Activated CD4-positive, alpha-beta T cell treated with anti-CD3 and anti-CD28 coated beads, Interleukin-2, Interleukin-4, amounts not matched to agents 100 ng/mL and 50 ng/mL, durations not matched to agents 16 hours and 8 hours (primary cell): ENCODE measurements at places on chromosomes 2 and 18.

DNA sequence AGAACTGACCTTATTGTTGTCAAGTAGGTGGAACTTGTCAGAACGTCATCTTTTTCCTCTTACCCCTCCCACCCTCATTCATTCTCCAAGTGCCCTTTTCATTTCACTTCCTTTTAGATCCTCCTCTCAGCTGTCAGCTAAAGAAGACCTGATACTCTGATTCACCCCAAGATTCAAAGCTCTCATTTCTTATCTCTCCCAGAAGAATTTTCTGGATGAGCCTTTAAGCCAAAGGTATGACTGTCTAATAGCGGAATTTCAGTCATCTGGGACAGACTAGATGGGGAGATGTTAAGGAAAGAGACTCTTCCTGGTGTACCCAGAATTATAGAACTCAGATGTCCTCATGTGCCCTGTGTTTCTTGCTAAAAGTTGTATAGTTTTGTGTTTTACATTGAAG, 53.9 kb downstream of the TCF7L1 start:
- no peak for DNase-seq

DNA sequence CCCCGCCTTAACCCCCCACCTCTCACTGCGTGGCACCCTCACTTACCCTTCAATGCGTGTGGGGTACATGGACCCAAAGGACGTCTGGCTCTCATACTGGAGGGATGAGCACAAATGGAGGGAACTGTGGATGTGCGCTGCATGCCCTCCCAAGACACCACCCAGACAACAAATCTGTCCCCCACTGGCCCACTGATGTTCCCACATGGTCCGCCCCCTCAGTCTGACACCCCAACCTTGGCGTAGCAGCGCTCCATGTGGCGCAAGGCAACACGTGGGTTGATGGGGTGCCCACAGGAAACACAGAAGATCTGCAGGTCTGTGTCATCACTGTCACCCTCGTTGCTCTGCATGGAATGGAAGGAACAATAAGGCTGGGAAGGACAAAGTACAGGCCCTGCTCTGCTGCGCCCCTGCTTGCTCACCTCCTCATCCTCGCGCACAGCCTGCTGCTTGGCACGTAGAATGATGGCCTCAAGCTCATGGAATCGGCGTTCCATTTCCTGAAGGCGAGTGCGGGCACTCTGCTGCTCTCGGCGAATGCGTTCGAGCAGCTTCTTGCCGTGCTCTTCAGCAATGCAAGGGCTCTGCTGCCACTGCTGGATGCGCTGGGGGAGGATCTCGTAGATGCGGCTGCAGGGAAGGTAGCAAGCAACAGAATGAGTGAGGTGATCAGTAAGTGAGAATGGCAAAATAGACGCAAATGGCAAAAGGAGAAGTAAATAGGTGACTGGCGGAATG, 2.3 kb upstream of the MBD1 start:
- DNase-seq, result no peak

DNA sequence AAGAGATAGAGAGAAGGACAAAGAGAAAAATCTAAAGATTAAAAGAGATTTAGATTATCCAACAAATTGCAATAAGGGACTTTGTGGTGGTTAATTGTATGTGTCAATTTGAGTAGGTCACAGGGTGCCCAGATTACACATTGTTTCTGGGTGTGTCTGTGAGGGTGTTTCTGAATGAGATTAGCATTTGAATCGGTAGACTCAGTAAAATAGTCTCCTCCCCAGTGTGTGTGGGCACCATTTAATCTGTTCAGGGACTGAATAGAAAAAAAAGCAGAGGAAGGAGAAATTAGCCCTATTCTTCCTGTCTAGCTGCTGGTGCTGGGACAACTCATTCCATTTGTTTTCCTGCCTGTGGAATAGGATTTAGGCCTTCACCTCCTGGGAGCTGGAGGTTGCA, 339.8 kb upstream of the EPHA4 start:
- no peak for DNase-seq

DNA sequence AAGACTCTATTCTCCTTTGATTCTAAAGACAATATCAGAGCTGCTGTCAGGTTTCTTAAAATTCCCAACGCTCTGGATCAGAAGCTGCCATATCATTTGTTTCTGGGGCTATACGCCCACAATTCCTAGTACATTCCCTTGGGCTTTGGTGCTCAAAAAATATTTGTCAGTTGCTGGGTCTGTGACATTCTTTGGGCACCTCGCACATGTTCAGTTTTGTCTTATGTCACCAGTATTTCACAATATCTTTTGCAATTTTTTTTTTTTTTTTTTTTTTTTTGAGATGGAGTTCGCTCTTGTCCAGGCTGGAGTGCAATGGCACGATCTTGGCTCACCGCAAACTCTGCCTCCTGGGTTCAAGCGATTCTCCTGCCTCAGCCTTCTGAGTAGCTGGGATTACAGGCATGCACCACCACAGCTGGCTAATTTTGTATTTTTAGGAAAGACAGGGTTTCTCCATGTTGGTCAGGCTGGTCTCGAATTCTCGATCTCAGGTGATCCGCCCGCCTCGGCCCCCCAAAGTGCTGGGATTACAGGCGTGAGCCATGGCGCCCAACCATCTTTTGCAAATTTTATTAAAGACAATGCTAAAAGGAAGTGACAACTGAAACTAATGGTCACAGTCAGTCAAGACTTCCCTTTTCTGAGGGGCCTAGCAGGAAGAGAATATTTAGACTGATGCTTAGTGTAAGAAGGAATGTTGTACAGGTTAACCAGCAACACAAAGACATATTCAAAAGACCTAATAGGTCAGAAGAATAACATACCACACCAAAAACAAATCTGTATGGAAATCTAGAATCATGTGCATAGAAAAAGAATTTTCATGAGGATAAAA, 6.8 kb downstream of the ZNF397 start:
- DNase-seq, result no peak

DNA sequence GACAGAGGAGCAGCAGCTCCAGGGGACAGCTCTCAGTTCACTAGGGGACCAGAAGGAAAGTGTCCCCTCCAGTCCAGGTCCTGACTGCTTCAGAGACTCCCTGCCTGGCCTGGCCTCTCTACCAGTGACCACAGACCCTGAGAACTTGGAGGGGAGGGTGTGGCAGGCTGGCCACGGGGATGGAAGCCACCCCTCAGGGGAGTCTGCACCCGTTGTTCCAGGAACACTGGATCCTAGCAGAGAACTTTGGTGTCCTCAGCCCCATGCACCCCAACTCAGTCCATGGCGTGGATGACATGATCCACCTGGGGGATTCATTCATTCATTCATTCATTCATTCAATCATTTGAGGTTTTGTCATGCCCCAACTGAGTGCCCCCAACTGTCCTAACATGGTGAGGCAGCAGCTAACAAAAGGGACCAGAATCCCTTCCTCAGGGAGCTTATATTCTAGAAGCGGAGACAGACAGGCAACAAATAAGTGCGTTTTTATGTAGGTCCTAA, 31.9 kb downstream of the MYO7B start:
- no peak for DNase-seq

- DNase-seq, result peak; percentile 17
Observed at GRCh38 chr18:69882965-69883668, 64.6 kb downstream of the CD226 start.

GRCh38 chr18:79377187-79377891, 18.4 kb upstream of the NFATC1 start:
- DNase-seq, result no peak

DNA sequence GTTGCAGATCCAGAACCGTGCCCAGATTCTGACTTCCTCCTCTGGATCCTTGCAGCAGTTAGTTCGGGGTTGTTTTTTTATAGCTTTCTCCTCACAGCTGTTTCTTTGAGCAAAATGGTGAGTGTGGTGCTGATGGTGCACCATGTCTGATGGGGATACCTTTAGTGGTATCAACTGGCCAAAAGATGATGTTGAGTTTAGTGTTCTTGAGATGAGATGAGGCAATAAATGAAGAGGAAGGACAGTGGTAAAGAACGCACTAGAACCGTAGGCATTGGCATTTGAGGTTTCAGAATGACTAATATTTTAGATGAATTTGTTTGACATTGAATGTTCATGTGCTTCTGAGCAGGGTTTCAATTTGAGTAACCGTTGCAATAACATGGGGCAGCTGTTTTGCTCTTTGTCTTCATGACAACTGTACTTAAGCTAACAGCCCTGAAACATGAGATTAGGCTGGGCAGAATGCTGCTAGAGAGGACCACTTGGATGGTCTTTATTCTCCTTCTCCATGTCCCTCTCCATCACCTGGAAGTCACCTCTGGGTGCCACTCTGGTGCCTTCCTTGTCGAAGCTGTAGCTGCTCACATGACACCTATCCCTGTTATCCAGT, 3.9 kb downstream of the CTLA4 start:
- peak; percentile 95 for DNase-seq

DNA sequence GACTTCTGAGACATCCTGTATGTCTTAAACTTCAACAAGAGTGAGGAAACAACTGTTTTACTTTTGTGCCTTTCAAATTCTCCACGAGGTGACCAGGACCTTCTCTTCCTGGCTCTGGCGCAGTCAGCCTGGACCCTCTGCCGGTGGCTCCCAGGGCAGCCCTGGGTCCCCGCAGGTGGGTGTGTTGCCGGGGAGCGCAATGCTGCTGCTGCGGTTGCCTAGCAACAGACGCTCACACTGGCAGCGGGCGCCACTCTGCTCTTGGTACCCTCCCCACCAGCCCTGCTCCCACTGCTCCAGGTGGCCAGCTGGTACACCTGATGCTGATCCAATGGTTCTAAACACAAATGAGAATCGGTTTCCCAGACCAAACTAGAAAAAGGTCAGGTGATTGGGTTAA, 58.7 kb downstream of the GNAL start:
- DNase-seq, result no peak

GRCh38 chr2:201118961-201119854, 3.2 kb downstream of the CFLAR start:
- no peak for DNase-seq

DNA sequence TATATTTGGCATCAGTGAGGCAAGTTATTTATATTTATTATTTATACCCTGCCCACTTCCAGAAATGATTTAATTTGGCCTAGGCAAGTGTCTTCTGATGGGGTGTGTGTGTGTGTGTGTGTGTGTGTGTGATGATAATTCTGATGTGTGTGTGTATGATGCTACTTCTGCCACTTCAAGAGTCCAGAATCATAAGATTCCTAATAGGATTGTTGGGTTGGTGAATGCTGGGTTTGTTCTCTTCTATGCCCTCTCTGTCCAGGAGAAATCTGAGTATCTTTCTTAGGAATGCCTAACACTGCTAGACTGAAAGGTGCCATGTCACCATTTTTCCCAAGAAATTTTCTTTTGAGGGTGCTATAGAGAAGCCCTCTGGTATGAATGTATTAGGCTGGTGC, 122.5 kb downstream of the SPTBN1 start:
- no peak for DNase-seq

- peak; percentile 78 for DNase-seq
Observed at GRCh38 chr2:232321156-232321816, 57.3 kb upstream of the ALPP start.

DNA sequence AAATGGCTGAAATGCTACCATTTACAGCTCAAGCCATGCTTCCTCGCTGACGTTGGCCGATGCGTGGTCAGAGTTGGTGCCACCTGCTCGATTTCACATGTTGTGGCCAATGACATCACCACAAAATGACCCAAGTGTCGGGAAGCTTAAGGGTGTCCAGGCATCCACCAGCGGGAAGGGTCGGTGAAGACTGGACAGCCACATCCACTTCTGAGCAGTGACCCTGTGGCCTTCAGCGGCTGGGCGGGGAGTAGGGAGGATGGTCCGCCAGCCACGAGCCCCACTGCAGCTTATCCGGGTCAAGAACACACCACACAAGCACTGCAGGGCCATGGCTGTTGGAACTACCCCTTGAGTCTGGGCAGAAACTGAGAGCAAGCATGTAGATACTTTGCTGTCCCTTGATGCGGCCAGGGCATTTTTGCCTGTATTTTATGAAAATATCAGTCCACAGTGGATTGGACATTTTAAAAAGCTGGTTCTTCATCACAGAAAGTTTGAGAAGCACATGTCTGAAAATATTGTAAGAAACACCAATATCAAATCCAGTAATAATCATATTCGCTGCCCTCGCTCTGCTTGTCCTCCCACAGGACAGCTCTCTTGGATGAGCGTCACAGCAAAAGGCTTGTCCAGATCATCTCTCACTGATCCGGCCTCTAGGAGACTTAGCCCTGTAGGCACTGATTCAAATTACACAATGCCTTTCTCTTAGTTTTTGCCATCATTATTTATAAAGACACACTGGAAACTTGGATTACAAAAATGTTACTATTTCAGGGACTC, 174.0 kb downstream of the TWIST2 start:
- DNase-seq, result no peak

DNA sequence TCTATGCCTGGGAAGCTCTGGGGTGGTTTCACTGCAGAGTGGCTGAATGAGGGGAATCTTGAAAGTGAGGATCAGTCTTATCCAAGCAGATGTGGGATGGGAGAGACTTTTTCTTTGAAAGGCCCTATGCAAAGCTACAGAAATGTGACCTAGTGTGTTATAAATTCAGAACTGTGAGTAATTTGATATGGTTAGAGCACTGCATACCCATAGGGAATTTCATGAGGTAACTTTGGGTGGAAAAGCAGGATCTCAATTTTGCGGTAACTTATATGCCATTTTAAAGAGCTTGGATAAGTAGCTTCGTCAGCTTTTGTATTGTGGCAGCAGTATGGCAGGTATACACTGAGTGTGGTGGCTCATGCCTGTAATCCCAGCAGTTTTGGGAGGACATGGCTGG, 40.9 kb downstream of the GULP1 start:
- DNase-seq, result no peak

GRCh38 chr2:100404411-100404810, 13.1 kb downstream of the CHST10 start:
- no peak for DNase-seq

DNA sequence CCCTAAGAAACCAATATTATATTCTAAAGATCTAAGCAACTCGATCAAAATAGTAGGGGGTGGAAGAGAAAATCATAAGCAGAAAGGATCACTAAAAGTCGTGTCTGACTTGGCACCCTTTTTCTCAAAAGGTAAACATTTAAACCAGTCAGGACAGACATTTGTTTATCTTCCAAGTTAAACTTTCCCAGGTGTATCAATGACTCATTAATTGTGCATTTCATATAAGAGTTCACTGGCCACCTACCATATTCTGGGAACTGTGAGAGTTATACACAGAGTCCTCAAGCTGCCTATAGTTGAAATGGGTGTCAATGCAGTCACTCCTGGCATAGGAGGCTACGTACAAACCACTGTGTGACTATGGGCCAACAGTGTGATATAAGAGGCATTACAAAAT, 4.8 kb upstream of the ACVR1 start:
- DNase-seq, result no peak

- DNase-seq, result no peak
Observed at GRCh38 chr2:3170792-3171455, 206.7 kb downstream of the EIPR1 start.

- no peak for DNase-seq
Observed at GRCh38 chr2:134218930-134219658, 34.8 kb upstream of the MGAT5 start.

DNA sequence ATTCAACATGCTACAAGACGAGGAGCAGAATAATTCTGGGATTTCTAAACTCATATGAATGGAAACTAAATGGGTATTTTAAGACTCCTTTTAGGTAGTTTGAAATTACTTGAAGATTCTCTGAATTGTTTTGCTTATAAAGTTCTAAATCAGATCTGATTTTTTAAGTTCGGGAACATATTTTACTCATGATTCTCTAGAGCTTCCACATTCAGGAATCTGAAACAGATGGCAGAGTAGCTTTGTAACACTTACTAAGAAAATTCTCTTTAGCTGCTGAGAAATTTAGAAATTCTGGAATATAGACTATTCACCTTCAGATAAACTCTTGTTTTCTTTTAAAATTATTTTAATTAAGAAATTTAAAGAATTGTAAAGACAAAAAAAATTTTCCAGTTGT, 13.7 kb downstream of the RBBP8 start:
- DNase-seq, result no peak
